Germinal center (tissue), 1 donor: ENCODE measurements at places on chromosomes 3 and 15.

- DNase-seq, result no peak
Measured at GRCh38 chr3:131806736-131807135, 228.1 kb downstream of the CPNE4 start.

DNA sequence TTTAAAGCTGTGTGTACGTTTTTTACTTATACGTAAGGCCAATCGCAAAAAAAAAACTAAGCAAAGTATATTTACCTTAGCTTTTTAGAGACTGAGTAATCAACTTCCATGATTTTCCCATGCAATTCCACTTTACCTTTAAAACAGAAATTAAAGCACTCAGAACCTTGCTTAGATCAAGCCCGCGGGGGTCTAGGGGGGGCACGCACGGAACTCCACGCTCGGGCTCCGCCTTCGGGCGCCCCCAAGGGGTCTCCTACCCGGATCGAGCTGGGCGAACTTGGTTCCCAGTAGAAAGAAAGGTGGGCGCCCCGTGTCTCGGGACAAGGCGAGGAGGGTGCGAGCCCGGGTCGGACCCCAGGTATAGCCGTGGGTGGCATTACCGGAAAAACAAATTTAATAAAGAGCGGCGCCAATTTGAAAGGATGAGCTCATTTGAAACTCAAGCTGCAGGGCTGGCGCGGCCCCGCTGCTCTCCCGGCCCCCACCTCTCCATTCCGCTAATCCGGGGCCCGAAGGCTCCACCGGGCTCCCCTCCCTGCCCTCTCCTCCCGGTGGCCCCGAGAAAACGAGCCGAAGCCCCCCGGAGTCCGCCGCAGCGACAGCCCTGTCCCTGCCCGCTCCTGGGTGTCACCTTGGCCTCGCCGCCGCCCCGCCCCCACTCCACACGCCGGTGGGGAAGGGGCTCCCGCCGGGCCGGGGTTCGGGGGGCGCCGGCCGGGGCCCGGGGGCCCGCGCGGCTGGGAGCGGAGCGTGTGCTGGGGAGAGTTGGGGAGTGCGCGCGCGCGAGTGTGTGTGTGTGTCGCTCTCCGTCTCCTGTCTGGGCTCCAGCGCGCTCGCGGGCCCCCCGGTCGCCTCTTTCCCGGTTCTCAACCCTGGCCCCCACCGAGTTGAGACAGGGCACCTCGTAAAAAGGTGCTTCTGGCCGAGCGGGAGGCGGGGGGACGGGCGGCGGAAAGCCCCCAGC, 1.5 kb downstream of the IGF2BP2 start:
- DNase-seq, result peak; percentile 41

DNA sequence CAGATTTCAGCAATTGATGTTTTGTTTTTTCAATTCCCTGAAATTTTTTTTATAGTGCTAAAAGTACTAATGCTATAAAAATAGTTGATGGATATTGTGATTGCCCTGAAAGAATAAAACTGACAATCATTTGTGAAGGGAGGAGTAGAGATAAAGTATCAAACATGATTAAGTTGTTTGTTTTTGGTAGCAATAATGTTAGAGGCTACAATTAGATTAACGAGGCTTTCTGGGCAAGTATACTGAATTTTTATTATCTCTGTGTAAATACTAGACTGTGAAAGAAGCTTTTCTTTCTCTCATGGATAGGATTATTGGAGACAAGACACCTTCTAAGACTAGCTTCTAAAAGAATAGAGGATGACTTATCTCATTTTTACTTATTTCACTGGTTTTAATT, 15.6 kb downstream of the NR1D2 start:
- DNase-seq, result no peak

DNA sequence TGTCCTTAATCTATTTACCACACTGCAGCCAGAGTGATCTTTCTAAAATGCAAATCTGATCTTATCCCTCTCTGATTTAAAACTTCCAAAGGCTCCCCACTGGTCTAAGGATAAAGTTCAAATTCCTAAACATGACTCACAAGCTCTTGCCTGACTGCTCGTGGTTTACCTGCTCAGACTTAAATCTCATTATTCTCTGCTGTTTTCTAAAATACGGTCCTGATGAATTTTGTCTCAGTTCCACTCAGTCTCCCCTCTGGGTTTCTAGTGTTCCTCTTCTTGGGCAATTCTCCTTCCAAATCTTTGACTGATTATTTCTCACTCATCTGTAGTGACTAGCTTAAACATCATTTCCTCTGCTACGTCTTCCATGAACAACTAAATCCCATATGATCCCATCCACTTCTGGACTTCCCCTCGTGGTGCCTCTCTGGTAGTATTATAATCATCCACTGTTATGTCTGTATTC, 108.3 kb downstream of the P3H2 start:
- DNase-seq, result no peak

GRCh38 chr3:158352551-158352950, 218.4 kb upstream of the MLF1 start:
- no peak for DNase-seq

DNA sequence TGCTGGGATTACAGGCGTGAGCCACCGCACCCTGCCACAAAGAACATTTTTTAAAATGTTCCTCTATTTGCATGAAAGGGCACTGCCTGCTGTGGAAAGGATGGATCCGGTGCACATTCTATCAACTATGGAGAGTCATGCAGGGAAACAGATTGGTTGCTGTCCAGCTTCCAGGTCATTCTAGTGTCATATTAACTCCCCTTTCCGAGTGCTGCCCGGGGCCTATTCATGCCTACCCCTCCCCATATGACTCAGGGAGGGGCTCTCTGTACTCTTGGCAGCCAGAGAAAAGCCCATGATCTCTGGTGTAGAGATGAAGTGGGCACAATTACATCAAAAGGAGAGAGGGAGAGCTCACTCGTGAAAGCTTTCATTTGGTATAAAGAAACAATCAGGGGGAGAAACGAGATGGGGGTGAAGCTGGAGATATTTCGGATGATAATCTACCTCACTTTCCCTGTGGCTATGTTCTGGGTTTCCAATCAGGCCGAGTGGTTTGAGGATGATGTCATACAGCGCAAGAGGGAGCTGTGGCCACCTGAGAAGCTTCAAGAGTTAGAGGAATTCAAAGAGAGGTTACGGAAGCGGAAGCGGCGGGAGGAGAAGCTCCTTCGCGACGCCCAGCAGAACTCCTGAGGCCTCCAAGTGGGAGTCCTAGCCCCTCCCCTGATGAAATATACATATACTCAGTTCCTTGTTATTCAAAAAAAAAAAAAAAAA, 16.1 kb upstream of the AHSG start:
- DNase-seq, result no peak

GRCh38 chr15:62569460-62570404, 404.6 kb upstream of the C2CD4B start:
- no peak for DNase-seq

DNA sequence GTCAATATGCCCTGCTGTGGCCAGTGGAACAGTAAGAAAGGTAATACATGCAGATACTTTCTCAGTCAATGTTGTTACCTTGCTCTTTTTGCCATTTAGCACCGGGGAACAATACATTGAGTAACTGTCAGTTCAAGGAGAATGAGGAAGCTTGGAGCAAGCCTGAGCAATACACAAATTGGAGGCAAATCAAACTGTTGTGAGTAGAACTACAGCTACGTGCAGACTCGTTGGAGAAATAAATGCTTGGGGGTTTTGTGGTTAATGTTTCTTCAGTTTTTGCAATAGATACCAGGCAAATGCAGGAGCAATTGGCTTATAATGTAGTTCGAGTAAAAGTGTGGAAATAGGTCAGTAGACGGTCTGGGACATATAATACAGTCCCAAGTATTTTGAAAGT, 587.3 kb upstream of the ROBO1 start:
- no peak for DNase-seq

GRCh38 chr3:30082652-30083051, 523.7 kb upstream of the TGFBR2 start:
- DNase-seq, result no peak

DNA sequence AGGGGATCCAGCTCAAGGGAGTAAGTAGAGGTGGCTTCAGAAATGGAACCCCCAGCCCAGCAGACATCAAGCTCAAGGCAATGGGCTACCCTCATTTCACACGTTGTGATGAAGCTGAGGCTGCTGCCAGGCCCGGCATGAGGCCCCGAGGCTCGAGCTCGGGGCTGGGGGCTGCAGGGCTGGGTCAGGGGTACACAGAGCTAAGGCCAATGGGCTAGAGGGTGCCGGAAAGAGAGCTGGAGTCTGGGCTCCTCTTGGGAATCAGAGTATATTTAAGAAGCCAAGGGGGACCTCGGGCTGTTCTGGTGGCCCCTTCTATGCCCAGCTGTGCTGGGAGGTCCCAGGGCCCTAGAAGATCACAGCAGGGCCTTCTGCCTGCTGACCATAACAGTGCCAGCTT, 7.4 kb downstream of the PRSS50 start:
- DNase-seq, result no peak

GRCh38 chr3:49057268-49057667, 28.1 kb upstream of the IMPDH2 start:
- DNase-seq, result no peak

- DNase-seq, result no peak
Measured at GRCh38 chr3:161560008-161560637, 63.5 kb downstream of the OTOL1 start.

- DNase-seq, result no peak
Measured at GRCh38 chr3:107525644-107526305, 3.0 kb downstream of the BBX start.

DNA sequence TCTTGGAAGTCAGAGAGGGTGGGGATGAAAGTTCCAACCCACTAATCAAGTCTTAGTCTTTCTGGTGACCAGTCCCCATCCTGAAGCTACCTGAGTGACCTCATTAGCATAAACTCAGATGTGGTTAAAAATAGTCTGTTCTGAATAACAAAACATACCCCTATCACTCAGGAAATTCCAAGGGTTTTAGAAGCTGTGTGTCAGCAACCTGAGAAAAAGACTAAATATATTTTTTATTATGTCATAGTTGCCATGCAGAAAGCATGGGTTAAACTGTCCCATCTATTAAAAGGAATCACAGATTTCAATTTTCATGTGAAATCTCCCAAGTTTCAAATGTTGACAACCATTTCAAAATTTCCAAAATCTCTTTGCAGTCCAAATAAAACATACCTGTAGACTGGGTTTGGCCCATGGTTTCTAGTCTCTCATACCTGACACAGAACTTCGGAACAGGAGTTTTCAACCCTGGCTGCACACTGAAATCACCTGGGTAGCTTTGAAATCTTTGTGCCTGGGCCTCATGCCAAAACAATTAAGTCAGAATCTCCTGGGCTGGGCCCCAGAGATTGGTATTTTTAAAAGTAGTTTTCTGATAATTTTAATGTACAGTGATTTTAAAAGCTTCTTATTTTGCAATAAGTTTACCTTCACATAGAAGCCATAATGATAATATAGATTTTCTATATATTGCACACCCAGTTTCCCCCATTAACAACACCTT, 476.3 kb downstream of the RBMS3 start:
- no peak for DNase-seq

DNA sequence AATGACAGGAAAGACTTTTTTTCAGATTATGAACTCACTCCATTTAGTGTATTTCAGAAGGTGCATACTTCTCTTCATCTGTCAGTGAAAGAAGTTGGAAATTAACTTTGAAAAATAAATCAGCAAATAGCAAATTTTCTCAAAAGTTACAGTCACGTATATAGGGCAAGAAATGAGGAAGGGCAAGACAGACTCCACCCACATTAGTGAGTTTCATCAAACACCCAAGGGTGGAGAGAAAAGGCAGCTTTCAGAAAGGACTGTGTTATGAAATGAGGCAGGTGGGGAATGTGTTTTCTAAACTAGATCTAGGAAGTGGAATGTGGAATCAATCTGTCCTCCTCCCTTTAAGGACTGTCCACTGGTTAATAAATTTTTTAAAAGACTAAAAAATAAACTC, 2.9 kb downstream of the SLC22A13 start:
- DNase-seq, result no peak

DNA sequence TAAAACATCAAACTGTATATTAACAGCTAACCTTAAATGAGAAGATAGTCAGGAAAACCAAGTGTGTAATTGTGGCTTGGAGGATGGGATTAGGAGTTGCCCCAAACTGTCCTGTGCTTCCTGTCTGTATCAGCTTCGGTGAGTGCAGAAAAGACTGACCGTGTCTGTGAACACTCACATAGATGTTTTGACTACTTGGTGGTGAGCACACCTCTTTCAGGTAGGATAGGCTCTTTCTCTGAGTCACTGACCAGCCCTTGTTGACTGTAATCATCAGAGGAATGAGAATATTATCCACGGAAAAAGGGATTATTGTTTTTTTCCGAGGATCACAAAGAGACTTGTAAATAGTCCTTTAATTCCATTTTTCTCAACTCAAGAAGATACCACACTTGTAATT, 51.5 kb downstream of the GMNC start:
- DNase-seq, result no peak

GRCh38 chr3:72100080-72100511, 315.1 kb upstream of the PROK2 start:
- DNase-seq, result peak; percentile 68

DNA sequence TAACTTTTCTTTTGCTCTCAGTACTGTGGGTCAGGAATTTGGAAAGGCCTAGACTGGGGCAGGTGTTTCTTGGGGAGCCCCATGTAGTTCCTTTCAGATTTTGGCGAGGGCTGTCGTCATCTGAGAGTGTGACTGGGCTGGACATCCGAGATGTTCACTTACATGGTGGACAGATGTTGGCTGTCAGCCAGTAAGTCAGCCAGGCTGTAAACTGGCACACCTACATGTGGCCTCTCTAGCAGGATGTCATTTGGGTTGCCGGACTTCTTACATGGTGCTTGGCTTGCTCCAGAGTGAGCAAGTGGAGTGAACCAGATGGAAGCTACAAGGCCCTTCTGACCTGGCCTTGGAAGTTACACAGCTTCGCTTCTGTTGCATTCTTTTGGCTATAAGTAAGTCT, 20.7 kb downstream of the TATDN2 start:
- no peak for DNase-seq

DNA sequence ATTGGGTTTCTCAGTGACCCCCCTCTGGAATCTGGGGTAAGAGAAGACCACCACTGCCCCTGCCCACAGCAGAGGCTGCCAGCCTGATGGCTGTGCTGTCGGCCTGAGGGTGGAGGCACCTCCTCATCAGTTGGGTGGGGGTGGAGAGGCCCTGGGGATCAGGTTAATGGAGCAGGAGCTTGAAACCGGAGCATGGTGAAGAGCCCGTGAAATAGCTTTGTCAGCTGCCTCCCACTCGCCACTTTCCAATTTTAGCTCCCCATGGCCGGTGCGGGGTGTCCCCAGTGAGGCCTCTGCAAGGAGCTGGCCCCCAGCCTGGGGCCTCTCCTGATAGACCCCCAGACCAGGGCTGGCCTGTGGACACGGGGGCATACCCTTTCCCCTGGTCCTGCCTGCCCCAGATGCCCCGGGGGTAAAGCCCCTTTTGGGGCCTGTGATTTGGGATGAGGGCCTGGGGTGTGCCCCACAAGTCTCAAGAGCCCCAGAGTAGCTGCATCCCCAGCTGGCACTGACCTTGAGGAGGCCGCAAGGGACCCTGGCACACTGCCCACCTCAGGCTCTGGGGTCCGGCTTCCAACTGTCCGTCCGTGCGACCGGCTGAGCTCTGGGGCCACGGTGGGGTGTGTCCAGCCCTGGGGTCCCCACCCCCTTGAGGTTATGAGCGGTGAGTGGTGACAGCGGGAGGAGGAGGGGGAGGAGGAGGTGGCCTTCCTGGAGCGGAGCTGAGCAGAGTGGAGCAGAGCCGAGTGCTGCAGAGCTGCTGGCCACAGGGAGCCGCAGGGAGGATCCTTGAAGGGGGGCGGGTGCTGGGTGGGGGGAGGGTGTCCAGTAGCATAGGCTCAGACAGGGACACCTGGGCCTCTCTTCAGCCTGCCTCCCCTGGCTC, at the start of gene HHATL:
HHATL (minus strand) TSS at position 733 of the 886 bp plus-strand sequence. CDS start 1,972 bp downstream, outside the sequence.
- DNase-seq, result no peak

- no peak for DNase-seq
Measured at GRCh38 chr15:73570355-73571032, 62.7 kb downstream of the NPTN start.
